ENCODE measurements at places on chromosomes 6 and 20.

GRCh38 chr6:144467172-144467762, 182.1 kb downstream of the UTRN start:
- no peak for DNase-seq

- DNase-seq: no peak
Measured at GRCh38 chr6:17423026-17423425, 29.6 kb downstream of the CAP2 start.

DNA sequence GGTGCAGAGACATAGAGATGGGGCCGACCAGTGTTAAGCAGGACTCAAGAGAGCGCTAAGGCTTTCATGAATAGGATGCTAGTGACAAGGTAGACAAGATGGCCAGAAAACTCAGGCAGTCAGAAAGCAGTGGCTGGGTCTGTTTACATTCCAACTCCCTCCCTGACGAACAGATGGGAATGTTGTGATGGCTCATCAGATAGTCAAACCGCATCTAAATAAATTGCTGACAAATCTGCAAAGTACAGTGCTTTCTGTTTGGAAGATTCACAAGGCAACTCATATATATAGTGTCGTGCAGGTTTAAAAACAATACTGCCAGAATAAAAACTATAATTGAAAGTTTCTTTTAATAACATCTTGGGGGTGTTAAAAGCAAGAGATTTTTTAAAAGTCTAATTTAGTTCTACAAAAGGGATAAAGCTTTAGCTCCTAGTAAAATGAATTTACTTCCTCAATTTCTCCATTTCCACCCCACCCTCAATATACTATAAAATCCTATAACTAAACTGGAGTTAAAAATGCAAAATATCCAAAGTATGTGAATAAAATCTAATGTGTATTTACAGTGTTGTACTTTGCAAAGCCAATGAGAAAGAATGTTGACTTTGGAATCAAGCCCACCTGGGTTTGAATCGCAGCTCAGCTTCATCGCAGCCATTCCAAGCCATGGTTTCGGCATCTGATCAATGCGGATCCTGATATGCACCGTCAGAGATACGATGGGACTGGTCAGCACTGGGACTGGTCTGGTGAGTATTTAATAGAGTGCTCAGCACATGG, 247.3 kb upstream of the PDE10A start:
- no peak for DNase-seq

GRCh38 chr6:160073272-160073671, 48.3 kb upstream of the SLC22A1 start:
- DNase-seq: no peak

DNA sequence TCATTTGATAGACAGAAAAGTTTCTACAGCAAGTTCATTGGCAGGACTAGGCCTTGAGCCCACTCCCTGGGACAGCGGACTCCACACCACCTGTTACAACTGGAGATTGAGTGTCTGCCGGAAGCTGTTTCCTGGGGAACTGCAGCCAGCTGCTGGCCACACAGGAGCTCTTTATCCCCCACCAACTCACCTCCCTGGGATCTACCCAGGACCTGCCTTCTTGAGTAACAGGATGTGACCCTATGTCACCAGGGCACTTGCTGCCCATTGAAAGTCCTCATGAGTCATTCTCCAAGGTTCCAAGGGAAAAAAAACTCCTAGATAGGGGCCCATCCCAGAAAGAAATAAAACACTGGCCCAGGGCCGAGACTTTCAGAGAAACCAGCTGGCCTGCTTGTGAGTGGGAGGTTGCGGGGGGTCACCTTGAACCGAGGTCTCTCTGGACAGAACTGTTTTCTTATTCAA, 37.4 kb upstream of the SLC9A8 start:
- peak; percentile 98 for DNase-seq

- DNase-seq: no peak
Measured at GRCh38 chr6:168132531-168133167, 53.6 kb upstream of the FRMD1 start.

DNA sequence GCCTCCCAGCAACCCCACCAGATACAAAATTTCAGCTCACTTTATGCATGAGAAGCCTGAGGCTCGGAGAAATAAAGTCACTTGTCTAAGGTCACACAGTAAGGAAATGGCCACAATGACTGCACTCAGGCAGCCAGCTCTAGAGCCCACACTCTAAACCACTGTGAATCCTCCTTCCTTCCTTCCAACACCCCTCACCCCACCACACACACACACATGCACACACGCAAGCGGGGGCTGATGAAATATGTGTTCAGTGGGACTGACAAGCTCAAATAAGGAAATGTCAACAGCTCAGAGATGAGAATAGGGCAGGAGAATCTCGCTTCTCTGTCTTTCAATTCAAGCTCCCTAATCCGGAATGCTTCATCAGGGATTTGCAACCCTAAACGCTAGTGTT, 6.0 kb upstream of the BPIFA1 start:
- no peak for DNase-seq

- DNase-seq: no peak
Measured at GRCh38 chr20:35085477-35086225, 7.0 kb downstream of the TRPC4AP start.

DNA sequence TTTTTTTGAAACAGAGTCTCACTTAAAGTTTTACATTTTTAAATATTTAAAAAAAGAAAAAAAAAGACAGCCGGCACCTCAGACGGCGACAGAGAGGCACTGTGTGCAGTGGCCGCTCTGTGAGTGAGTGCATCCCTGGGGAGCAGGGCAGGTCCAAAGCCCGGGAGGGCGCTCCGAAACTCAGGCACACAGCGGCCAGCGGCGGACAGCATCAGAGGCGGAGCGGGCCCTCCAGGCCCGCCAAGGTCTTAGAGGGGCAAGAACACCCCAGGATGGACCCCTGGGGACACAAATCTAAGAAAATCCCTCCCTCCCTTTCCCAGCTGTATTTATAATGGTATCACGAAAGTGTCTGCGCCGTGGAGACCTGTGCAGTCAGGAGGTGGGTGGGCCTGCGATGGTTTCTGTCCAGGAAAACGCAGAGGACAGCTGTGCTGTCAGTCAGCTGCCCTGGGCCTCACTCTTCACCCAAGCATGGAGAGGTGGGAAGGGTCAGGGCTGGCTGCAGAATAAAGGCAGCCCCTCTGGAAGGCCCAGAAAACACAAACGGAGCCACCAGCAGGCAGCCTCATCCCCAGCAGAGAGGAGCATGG, 43.8 kb downstream of the TAF4 start:
- no peak for DNase-seq

DNA sequence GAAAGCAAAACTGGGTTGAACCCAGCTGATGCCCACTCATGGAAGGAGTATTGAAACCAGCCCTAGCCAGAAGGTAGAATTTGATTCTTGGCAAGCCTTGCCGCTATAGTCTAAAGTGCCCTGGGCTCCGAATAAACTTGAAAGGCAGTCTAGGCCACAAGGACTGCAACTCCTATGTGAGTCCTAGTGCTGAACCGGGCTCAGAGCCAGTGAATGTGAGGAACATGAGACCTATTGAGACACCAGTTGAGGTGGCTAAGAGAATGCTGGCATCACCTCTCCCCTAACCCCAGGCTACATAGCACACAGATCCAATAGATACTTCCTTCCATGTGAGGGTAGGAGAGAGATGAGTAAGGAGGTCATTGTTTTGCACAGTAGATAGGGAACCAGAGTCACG, 3.5 kb upstream of the DEFB110 start:
- DNase-seq: no peak

DNA sequence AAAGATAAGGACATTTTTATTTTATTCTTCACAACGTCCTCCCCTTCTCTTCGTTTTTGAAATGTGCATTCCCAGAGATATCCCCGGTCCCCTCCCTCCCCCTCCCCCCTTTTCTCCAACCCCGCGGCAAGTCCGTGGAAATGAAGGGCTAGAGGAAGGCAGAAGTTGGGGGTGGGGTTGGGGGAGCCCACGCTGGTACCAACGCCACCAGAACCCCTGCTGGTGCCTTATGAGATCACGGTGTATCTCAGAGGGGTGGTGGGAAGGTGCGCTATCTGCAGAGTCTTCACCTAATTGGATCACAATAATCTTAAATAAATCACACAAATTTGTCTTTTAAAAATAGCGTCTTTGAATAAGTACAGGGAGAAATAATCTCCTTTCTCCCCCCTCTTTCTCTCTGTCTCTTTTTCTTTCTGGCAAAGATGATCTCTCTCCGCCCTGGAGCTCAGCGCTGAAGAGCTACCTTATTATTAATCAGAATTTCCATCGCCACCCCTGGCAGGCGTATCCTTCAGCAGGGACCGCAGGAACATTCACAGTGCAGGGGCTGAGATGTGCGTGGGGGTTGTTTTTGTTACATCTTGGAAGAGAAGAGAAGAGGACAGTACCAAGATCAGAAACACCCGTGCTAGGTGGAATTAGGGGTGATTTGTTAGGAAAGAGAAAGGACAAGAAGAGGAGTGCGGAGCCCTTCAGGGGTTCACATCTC, 915 bp downstream of the CLVS2 start:
- no peak for DNase-seq

DNA sequence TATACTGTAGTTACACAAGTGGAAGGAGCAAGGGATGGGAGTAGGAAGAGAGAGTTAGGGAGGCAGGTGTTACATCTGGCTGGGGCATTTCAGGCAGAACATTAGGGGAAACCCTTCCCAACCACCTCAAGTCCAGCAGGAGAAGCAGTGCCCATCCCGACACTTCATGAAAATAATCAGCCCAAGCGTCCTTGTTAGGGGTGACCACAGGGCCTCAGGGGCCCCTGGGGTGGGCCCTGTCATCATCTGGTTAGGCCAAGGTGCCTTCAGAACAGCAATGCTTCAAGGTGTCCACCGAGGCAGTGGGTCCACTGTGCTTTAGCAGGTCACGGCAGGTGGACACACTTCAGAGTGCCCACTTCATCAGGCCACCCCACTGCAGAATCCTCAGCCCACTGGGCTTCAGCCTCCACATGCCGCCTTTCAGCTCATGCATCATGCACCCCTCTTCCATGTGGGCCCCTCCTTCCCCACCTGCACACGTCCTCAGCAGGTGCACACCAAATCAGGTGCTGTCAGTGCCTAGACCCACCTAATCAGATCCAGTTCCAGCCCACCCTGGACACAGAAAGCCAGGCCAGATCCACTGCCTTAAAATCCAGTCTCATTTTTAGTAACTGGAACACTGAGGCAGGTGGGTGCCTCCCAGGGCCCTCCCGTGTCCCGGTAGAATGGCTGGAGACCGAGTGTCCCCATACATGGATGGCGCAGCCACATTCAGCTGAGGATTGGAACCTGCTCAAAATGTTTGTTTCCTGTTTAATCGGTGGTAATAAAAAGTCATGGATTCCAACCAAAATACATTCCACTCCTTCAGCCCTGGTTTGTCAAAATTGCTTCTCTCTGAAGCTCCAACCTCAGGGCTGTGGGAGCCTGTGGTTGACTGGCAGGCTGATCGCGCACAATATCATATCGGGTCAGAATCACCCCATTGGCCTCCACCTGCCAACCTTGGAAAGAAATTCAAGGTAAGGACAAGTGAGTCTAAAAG, 99.5 kb downstream of the ANKRD60 start:
- DNase-seq: no peak

DNA sequence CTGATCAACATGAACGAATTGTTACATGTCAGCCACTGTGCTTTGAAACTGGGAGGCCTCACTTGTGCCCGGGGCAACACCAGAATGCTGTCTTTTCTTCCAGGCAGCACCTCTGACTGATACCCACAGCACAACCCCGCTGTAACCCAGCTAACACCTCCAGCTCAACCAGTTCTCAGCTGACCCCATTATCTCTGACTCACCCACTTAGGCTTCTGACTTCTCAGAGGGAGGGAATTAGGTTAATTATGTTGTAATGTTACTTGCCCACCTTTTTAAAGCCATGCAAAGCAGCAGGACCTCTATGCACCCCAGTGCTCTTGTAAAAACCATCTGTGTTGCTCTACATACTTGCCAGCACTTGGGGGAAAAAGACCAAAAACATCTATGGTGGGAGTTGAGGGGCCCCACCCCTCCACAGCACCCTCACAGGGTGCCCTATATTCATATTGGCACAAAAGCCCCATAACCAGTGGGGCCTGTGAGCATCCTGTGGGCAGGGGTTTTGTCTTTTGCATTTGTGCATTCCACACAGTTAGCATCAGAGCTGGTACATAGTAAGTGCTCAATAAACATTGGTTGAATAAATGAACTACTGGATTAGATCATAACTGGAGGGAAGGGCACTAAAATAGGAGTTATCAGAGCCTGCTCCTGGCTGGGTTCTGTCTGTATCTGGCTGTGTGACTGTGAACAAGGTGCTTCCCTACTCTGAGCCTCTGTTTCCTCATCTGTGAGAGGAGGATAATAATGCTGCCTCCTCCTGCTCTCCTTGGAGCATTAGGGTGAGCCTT, 22.3 kb downstream of the BNIP5 start:
- no peak for DNase-seq

DNA sequence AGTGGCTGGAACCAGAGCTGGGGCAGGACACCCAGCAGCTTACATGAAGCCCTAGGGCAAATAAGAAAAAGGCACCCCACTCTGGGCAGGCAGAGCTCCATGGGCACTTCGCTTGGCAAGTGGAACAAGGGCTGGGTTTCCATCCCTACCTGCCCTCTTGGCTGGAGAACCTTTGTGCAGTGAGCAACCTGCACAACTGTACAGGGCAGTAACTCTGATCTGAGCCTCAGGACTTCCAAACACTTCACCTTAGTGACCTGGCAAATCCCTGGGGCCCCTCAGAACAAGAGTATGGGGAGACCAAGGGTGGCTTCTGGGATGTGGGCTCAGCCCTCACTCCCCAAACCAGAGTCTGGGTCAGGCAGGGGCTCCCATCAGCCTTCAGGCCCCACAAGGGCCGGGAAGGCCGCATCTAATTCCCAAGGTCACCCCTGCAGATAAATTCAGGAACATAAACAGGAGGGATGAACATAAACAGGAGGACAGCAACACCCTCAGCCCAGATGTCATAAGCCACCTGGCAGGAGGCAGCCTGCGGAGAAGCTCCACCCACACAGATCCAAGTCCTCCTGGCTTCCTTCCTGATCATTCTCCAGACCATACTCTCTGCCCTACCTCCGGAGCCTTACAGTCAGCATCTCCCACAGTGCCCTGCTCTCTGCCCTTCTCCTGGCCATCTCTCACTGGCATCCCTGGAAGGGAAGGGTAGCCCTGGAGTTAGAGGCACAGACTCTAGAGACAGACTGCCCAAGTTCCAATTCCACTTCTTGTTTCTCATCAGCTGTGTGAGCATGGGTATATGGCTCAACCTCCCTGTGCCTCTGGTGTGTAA, 37.5 kb downstream of the HNF4A start:
- DNase-seq: no peak

- DNase-seq: no peak
Measured at GRCh38 chr6:65524232-65524631, 182.8 kb downstream of the EYS start.

Measured in HS-5 (cell line).